Fibroblast of lung (primary cell): ENCODE measurements at places on chromosomes 2 and 18.

- DNase-seq, result peak; percentile 37
Measured at GRCh38 chr2:175030380-175031271, 25.4 kb upstream of the CHN1 start.

DNA sequence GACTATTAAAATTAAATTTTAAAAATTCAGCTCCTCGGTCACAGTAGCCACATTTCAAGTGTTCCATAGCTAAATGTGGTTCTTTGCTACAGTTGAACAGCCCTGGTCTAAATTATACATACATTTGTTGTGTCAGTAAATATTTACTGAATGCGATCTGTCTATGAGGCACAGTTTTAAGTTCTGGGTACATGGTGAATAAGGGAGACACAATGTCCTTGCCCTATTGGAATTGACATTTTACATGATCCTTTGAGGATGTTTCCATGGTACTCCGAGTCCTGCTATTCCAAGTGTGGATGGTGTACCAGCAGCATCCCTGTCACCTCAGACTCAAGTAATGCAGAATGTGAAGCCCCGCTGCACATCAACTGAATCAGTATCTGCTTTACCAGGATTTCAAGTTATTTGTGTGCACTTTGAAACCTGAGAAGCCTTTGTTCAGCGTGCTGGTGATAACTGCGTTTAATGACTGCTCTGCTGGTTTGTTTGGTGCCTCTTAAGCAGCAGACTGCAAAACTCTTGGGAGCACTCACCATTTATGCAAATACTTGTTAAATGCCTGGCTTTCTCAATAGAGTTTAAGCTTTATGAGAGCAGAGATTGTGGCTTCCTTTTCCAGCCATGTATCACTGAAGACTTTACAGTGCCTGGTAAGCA, 1.5 kb downstream of the GALNT1 start:
- peak; percentile 63 for DNase-seq

GRCh38 chr2:217466104-217466503, 536.7 kb downstream of the TNS1 start:
- DNase-seq, result no peak

DNA sequence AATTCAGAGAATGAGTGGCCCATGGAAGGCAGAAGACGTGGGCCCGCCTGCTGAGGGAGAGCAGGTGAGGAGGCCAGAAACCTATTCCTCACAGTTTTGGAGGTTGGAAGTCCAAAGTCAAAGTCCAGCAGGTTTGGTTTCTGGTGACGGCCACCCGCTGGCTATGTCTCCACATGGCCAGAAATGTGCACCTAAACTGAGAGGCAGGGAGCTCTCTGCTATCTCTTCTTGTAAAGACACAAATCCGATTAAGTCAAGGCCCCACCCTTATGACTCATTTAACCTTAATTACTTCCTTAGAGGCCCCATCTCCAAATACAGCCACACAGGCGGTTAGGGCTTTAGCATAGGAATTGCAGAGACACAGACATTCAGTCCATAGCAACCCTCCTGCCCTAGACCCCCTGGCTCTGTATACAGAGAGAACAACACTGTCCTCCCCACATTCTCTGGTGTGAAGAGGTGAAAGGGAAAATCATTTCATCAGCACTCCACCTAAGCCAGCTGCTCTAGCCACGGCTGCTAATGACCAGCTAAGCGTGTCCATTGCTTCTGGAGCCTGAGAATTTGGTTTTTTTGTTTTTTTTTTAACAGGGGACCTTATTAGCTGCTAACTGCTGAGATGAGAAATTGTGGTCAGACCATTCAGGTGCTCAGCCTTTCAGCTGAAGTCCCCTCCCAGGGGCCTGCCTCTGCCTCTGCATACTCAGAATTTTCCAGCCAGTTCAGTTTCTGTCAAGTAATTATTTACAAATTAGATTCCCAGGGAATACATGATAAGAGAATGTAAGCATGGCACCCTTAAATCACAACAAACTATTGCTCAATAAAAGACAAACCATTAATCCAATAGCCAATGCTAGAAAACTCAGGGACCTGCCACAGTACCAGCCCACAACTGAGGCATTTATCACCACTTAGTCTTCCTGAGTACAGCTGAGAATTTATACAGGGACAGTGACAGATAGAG, 368.7 kb upstream of the ID2 start:
- peak; percentile 28 for DNase-seq
